T-helper 17 cell (primary cell): ENCODE measurements at places on chromosomes 7 and 10.

- peaks cover 2% of the 10 kb centered on the region for H3K36me3 ChIP-seq
- no peak overlapping the region for H3K4me3 ChIP-seq
- peaks cover 40% of the 10 kb centered on the region for H3K27me3 ChIP-seq
- no peak overlapping the region for H3K27ac ChIP-seq
Measured at GRCh38 chr10:2968401-2969058, 98.8 kb upstream of the PFKP start.

DNA sequence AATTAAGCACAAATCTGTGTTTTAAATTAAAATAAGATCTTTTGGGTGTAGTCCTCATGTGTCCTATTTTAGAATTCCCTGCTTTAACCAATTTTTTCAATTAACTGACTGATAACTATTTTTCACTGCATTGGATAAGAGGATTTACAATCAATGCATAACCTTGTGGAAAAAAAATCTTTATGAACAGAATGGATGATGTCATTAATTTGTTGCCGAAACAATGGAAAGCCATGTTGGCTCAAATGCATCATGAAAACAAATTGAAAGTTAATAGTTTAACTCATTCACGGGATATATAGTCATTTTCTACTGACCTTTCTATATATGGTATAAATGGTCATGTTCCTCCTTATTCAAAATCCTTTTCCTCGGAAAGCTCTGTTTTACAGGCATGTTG, 82.3 kb downstream of the PRLHR start:
- DNase-seq: no peak
- peaks cover 16% of the 10 kb centered on the region for H3K27me3 ChIP-seq
- H3K4me1 ChIP-seq: no peaks in the 10 kb centered on the region
- no peak overlapping the region for H3K4me3 ChIP-seq
- H3K27ac ChIP-seq: no peak overlapping the region

DNA sequence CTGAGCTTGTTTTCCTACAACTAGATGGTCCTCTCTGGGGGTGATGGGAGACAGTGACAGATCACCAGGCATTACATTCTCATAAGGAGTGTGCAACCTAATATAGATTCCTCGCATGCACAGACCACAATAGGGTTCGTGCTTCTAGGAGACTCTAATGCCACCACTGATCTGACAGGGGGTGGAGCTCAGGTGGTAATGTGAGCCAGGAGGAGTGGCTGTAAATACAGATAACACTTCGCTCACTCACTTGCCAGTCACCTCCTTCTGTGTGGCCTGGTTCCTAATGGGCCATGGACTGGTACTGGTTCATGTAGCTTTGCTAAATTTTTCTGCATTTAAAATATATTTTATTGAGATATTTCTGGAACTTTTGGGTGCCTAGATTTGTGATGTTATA, 202.3 kb upstream of the ZNF32 start:
- peaks cover 2% of the 10 kb centered on the region for H3K36me3 ChIP-seq
- no peak for DNase-seq
- H3K4me1 ChIP-seq: peaks cover 9% of the 10 kb centered on the region

- no peak for DNase-seq
- H3K36me3 ChIP-seq: peaks cover 2% of the 10 kb centered on the region
- H3K27me3 ChIP-seq: peaks cover 75% of the 10 kb centered on the region
- no peak overlapping the region for H3K27ac ChIP-seq
- H3K4me3 ChIP-seq: no peak overlapping the region
- H3K4me1 ChIP-seq: no peaks in the 10 kb centered on the region
Measured at GRCh38 chr10:115063701-115064658, 29.2 kb upstream of the ATRNL1 start.
